ENCODE measurements at places on chromosomes 16 and 17.

GRCh38 chr16:50121278-50121677 lies 31.8 kb upstream of the TENT4B start:
- DNase-seq, result no peak

DNA sequence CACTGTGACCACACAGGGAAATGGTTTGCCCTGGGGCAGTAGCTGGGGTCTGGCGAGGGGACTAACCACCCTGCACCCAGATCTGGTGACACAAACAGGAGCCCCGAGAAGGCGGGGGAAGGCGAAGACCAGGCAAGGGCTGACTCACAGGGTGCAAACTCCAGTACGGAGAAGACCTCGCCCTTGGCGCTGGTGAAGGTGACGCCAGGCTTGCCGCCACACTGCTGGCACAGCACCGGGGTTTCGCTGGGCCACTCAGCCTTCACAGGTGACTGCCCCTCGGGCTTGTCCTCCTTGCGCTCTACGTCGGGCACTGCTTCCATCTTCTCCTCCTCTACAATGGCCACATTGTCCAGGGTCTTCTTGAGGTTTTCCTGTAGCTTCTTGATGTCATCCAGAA lies 11.6 kb downstream of the SPHK1 start:
- no peak for DNase-seq

GRCh38 chr17:12545877-12546513 lies 119.7 kb upstream of the MYOCD start:
- no peak for DNase-seq

- DNase-seq, result no peak
Observed at GRCh38 chr16:66364117-66364958, 2.2 kb upstream of the CDH5 start.

DNA sequence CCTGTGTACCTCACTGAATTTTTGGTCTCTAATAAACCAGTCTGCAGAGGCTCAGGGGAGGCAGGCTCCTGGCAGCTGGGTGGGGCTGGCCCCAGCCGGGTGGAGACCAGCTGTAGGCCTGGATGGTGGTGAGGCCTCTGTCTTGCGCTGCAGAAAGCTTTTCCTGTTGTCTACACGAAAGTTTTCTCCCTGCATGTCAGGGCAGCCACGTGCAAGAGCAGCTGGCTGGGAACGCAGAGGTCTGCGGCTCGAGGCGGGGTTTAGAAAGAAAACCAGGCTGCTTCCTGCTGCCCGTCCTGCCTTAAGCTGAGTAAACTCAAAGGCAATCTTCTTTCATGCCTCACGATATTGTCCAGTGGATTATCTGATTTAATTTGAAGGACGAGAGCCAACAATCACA lies 2.4 kb downstream of the SERPINF1 start:
- no peak for DNase-seq

DNA sequence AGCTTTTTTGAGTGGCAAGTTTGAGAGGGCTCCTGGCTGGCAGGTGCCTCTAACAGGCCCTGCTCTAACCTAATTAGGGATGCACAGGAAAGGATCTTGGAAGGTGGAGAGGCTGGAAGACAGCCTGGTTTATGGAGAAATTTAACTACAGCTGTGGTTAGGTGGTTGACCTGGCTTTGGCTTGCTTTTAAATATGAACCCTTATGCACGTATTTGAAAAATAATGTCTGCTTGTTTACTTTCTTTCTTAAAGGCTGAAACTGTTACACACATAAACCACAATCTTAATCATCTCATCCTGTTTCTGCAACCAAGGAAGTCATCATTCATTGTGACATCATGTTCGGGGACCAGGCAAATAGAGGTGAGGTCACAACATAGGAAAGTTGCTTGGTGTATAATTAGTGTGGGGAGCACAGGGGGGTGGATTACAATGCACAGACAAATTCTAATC lies 23.1 kb upstream of the DHRS13 start:
- DNase-seq, result no peak

DNA sequence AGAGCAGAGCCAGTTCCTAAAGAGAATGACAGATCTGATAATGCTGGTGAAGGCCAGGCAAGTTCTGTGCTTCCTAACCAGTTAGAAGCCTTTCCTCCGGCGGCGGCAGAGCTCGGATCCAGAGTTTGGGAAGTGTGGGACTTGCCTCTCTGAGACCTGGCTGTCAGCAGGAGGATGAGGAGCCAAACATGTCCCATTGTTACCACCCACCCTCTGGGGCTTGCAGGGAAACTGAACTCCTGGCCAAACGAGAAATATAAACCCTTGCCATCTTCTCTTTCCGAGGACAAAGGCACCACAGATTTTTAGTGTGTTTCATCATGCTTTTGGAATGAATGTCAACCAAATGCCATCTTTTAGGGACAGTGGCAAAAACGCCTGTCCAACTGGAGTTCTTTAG lies 80.2 kb upstream of the SMURF2 start:
- no peak for DNase-seq

GRCh38 chr17:3802461-3803307 lies 1.7 kb upstream of the ITGAE start:
- DNase-seq, result no peak

DNA sequence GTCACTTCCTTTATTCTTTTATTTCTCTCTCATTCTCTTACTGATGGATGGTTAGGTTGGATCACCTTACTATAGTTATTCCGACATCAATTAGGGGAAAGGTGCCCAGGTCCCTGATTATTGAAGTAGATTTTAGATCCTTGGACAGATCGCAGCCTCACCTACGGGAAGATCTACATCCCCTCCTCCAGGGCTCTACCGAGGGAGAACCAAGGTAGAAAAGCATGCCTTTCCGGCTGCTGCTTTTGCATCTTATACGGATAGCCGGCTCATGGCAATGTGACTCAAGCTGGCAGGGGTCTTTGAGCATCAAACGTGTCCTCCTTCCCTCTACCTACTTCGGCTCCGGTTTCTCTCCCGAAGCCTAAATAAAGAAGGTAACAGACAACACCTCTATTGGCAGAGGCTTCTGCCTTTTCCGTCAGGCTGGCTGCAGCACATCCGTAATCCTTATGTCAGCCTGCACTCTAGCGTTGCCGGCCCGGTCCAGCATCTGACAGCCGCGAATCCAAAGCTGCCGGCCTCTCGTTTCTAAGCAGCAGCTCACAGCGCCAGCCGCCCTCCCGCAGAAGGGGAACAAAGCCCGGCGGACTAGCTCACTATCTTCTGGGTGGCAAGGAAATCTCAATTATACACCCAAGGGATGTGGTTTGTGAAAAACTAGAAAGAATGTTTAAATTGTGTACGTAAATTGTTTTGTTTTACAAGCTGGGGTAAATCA lies 46.9 kb downstream of the IRX6 start:
- no peak for DNase-seq

All from activated naive CD4-positive, alpha-beta T cell (primary cell).